CD8-positive, alpha-beta memory T cell (primary cell): ENCODE measurements at places on chromosomes 3 and 15. TPM values are rescaled to one million over a fixed set of nuclear protein-coding genes. Genes with fewer than 3 reads are reported as not detected.

DNA sequence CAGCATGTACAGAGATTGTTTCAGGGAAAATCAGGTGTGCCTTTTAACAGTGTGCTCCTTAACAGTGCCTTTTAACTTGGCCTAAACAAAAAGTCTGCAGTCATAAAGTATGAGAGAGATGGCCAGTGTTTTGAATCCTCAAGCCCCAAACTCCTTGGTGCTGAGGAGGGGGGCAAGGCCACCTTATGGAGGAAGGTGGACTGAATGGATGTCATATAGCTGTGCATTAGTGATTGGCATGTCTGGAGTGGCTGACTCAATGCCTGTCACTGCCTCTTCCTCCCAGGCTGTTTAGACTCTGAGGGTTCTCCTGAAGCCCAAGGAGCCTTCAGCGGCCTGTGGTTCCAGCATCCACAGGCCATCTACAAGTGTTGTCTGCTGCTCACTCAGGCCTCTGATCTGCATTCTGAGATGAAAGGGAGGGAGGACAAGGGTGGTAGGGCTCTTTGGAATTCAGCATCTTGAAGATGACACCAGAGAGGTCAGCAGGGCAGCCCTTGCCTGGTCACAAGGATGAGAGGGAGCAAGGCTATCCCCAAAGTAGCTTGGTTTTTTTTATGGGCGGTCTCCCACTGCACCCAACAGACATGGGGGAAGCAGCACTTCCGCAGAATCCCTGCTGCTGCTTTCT is 1.5 kb downstream of the FOXL2NB start:
- H3K36me3 ChIP-seq: no peaks in the 10 kb centered on the region
- H3K4me1 ChIP-seq: peaks cover 20% of the 10 kb centered on the region
- peaks cover 55% of the 10 kb centered on the region for H3K27me3 ChIP-seq
- DNase-seq: no peak
- H3K4me3 ChIP-seq: no peak overlapping the region

- H3K36me3 ChIP-seq: no peaks in the 10 kb centered on the region
- no peak overlapping the region for H3K4me3 ChIP-seq
- H3K4me1 ChIP-seq: no peaks in the 10 kb centered on the region
These were observed 36.9 kb upstream of the SKIL start for GRCh38 chr3:170320461-170321121.

- no peaks in the 10 kb centered on the region for H3K27me3 ChIP-seq
- H3K36me3 ChIP-seq: peaks cover 31% of the 10 kb centered on the region
- no peak overlapping the region for H3K27ac ChIP-seq
- no peak for DNase-seq
- H3K4me1 ChIP-seq: peaks cover 46% of the 10 kb centered on the region
- H3K4me3 ChIP-seq: no peak overlapping the region
These were observed 23.2 kb downstream of the CTNNB1 start for GRCh38 chr3:41222501-41222900.

- H3K27ac ChIP-seq: no peak overlapping the region
- H3K4me1 ChIP-seq: no peaks in the 10 kb centered on the region
- DNase-seq: no peak
- H3K4me3 ChIP-seq: no peak overlapping the region
- H3K27me3 ChIP-seq: no peaks in the 10 kb centered on the region
- H3K36me3 ChIP-seq: peaks cover 9% of the 10 kb centered on the region
These were observed 178.4 kb downstream of the ATP10A start for GRCh38 chr15:25684521-25685431.

- H3K27me3 ChIP-seq: peaks cover 11% of the 10 kb centered on the region
- no peak for DNase-seq
- no peaks in the 10 kb centered on the region for H3K36me3 ChIP-seq
- H3K4me1 ChIP-seq: peaks cover 8% of the 10 kb centered on the region
- H3K27ac ChIP-seq: no peak overlapping the region
These were observed 12.2 kb upstream of the DNAJB8 start for GRCh38 chr3:128478576-128479506.

Gene APOD
- total RNA-seq: 0.20 TPM

Gene DUOXA1
- total RNA-seq: 0.09 TPM
